Left renal pelvis (tissue), 4 donors: ENCODE measurements at places on chromosomes 5 and 9. TPM values are rescaled to one million over a fixed set of nuclear protein-coding genes. Genes with fewer than 3 reads are reported as not detected.

The TEX10 gene
- 42.3 TPM for polyA plus RNA-seq

The MYO10 gene
- polyA plus RNA-seq: 41.0 TPM

The DCTN3 gene
- 102 TPM for polyA plus RNA-seq

The AJM1 gene
- polyA plus RNA-seq: 1.2 TPM

The TEX48 gene
- polyA plus RNA-seq: not detected

The CCDC180 gene
- polyA plus RNA-seq: 16.6 TPM

The KIAA0825 gene
- polyA plus RNA-seq: 5.6 TPM

GRCh38 chr9:92608909-92609445, 61.0 kb downstream of the IPPK start:
- no peak for DNase-seq

DNA sequence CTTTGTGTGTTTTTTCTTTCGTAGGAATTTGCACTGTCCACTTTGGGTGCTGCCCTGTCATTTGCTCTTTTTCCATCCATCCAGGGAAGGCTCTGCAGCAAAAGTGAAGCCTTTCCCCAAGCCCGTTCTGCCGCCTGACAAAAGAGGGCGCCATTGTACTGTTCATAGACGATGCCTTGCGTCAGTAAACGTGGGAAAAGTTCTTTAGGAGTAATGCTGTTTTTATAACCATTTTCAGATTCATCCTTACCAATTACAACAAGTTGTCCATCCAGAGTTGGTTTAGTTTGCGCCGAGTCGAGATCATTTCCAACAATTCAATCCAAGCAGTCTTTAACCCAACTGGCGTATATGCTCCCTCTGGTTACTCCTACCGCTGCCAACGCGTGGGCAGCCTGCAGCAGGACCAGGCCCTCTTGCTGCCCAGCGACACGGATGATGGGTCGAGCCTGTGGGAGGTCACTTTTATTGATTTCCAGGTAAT, 34.3 kb upstream of the RPS23 start:
- peak; percentile 45 for DNase-seq

GRCh38 chr9:128394379-128395168, 23.4 kb downstream of the URM1 start:
- no peak for DNase-seq

DNA sequence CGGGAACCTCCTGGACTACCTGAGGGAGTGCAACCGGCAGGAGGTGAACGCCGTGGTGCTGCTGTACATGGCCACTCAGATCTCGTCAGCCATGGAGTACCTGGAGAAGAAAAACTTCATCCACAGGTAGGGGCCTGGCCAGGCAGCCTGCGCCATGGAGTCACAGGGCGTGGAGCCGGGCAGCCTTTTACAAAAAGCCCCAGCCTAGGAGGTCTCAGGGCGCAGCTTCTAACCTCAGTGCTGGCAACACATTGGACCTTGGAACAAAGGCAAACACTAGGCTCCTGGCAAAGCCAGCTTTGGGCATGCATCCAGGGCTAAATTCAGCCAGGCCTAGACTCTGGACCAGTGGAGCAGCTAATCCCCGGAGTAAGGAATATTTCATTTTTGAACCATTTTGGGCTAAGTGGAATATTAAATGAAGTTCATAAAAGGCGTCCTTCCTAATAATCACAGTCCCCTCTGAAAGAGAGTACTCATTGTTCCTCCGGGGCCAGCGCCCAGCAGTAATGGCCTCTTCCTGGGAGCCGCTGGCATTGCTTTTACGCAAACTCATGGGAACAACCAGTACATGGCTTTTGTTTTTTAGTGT, 23.6 kb downstream of the QRFP start:
- no peak for DNase-seq

- no peak for DNase-seq
Observed at GRCh38 chr5:163544836-163545235, 39.4 kb downstream of the MAT2B start.

DNA sequence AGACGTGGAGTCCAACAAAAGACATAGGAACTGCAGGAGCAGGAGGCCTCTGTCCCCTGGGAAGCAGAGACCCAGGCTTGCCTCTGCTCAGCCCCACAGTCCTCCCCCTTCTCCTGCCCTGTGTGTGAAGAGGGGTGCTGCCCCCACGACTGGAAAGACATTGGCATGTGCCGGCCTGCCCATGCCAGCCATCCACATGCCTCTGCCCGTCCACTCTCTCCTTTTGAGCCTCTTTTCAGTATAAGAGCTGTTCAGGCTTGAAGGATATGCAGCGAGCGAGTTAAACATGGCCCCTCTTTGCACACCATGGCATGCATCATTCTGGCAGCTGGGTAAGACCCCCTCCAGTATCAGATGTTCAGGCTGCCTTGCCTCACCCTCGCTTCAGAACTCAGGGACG, 159.7 kb upstream of the OTULINL start:
- no peak for DNase-seq

GRCh38 chr5:96440185-96440538, 7.1 kb upstream of the PCSK1 start:
- no peak for DNase-seq

GRCh38 chr5:134133188-134133994, 18.9 kb downstream of the TCF7 start:
- DNase-seq: no peak

- no peak for DNase-seq
Observed at GRCh38 chr5:65014769-65015168, 246.0 kb downstream of the CWC27 start.

DNA sequence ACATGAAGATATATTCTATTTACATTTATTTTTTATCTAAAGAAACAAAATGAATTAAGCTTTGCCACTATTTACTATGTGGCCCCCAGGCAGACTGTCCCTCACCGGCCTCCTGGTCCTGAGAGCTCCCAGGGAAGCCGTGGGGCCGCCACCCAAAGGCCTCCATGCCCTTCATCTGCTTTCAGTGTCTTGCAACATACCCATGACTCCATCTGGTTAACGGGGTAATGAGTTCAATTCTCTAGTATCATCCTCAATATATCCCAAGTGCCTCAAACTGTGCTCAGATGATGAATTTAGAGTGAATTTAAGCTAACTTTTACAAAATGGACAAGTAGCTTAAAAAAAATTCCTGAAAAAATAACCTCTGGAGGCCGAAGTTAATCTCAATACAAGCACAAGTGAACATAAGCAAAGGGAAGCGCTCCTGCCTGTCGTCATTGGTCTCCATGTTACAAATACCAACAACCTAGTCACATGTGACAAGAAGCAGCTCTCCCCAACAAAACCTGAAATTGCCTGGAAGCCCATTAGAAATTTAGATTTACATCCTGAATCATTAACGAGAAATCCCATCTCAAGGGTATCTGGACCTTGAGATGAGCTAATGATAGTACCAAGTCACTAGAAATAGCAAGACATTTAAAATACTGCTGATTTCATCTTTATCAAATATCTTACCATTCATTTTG, 26.1 kb downstream of the DAP start:
- no peak for DNase-seq

DNA sequence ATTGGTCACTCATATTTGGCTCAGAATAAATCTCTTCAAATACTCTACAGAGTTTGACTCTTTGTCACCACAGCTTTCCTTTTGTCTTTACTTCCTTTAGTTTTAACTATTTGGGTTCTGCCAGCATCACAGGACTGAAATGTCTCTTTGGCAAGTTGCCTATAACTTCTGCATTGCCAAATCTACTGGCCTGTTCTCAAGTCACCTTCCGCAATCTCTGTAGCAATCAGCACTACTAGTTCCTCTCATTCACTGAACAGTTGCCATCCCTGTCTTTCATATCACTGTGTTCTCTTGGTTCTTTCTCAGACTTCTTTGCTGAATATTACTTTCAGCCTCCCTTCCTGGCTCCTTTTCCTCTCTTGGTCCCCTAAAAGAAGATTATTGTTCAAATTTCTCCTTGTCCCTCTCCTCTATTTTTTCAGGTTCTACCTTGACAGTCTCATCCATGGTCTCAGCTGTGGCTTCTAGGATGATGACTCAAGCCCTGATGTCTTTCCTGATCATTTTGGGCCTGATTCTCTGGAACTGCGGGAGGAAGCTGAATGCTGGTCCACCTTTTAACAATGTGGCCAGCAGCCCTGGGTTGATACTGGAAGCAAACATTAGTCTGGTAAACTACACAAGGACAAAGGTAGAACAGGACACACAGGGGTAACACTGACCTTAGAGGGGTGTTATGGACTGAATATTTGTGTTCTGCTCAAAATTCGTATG, 44.0 kb upstream of the LIFR start:
- DNase-seq: no peak

GRCh38 chr9:8883321-8883720, 1083.7 kb upstream of the DMAC1 start:
- no peak for DNase-seq

GRCh38 chr5:101024299-101024698, 121.2 kb upstream of the ST8SIA4 start:
- no peak for DNase-seq

- DNase-seq: no peak
Observed at GRCh38 chr9:136421791-136422190, 11.3 kb downstream of the PMPCA start.

DNA sequence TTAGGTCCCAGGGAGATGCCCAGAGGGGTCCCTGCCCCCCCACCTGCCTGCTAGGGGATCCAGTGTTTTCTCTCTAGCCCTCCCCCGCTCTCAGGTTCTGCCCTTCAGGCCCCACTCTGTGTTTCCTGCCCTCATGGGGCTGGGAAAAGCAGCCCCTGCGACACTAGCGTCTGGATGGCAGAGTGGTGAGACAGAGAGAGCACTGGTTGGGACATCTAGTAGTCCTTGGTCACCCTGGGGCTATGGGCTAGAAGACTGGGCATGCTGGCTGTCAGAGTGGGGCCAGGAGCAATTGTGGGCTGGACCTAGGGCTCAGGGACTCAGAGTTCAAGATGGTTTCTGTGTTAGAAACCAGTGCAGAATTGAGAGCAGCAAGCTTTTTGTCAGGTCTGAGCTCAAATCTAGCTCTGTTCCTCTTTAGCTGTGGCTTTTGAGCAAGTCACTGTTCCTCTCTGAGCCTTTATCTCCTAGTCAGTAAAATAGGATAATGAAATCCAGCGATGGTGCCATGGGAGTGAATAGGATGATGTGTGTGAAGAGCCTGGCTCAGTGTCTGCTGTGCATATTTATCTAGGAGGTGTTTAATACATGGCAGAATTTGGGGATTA, 39.0 kb downstream of the RGS3 start:
- DNase-seq: no peak

GRCh38 chr5:122283592-122283991, 28.4 kb upstream of the SNCAIP start:
- no peak for DNase-seq

DNA sequence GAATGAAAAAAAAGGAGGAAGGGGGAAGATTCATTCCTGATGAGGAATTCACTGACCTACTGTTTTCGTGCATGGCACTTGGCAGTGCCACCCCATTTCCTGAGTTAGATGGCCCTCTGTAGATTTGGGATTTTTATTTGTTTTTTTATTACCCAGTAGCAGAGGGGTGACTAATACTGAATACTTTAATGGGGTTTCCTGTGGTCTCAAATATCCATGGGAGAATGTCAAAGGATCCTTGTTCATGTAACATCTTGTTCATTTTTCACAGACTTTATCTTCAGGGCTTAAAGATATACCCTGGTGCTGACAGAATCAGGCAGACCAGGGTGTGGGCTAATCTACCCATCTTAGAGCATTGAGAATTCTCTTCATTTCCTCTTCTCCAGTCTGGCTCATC, 93.0 kb downstream of the MAMDC2 start:
- no peak for DNase-seq

DNA sequence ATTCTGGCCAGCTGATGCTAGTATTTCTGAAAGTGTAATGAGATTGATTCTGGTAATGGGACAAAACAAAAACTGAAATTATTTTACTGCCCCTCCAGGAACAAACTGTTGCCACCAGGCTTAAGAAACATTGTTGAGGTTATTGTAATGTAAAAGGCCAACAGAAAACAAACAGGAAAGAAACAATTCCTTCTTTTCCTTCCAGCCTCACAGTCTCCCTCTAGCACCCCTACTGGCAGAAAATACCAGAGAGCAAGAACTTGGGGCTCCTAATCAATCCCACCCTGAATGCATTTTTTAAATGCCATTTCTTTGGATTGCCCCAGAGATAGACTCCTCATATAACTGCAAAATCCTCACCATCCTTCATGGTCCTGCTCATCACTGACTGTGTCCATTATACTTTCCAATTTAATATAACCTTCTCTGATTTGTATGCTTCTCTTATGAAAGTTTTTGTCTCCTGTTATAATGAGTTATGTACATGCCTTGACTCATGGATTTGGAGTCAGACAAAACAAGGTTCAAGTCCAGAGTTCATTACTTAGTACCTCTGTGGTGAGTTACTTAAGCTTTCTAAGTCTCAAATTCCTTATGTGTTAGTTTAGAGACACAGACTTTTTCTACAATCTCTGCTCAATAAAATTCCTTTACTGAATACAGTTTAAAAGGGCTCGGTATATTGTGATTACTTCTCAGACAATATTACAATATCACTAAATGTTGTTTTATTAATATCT, 157.9 kb upstream of the FBN2 start:
- no peak for DNase-seq

DNA sequence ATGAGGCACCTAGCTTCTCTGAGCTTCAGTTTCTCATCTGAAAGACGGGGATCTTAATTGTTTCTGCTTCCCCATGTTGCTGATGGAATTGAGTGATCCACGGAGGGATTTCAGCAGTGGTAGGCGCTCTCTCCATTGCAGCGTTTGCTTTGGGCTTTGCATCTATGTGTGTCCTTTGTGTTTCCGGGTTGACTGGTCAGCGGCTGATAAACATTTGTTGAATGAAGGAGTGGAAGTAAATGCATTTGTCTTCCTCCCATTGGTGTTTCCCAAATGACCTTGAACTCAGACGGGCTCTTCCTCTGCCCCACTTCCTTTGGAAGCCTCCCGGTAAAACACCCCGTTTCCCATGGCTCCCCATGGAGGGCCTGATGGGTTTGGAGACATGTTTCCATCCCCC, 117.2 kb downstream of the GAPVD1 start:
- DNase-seq: no peak

- DNase-seq: no peak
Observed at GRCh38 chr9:130447193-130447816, 2.5 kb downstream of the ASS1 start.

GRCh38 chr9:113600023-113600823, 136.7 kb downstream of the RGS3 start:
- DNase-seq: no peak

- DNase-seq: no peak
Observed at GRCh38 chr5:67203701-67204074, 7.1 kb upstream of the CD180 start.

DNA sequence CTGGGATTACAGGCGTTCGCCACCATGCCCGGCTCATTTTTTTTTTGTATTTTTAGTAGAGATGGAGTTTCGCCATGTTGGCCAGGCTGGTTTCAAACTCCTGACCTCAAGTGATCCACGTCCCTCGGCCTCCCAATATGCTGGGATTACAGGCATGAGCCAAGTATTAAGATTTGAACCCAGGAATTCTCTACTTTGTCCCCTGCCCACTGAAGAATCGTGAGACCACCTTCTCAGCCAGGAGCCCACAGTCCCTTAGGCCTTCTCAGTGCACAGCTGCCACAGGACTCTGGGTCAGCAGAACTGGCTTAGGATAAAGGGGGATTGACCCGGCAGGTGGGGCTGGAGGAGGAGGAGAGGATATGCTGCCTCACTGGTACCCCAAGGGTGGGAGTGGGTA, 13.4 kb downstream of the OLFML2A start:
- no peak for DNase-seq

- DNase-seq: no peak
Observed at GRCh38 chr5:22908586-22908985, 55.4 kb upstream of the CDH12 start.
